ENCODE measurements at places on chromosomes 7 and 10.

DNA sequence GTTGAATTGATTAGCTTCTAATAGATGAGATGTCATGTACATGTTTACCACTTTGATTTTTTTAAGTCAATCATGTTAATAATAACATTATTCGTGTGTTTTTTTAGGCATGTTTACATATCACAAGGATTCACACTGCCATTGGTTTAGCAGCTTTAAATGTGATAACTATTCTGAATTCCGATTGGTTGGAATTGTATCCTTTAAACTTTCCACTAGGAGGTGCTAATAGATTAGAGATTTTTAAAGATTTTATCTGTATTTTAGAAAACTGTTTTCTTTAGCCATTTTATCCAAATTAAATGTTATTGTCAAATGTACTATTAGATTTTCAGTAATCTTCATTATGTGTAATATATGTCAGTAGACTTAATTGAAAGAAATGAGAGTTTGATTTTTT, 83.2 kb downstream of the HECTD2 start:
- DNase-seq, result no peak

- no peak for DNase-seq
Measured at GRCh38 chr7:138745189-138745588, 44.0 kb upstream of the SVOPL start.

DNA sequence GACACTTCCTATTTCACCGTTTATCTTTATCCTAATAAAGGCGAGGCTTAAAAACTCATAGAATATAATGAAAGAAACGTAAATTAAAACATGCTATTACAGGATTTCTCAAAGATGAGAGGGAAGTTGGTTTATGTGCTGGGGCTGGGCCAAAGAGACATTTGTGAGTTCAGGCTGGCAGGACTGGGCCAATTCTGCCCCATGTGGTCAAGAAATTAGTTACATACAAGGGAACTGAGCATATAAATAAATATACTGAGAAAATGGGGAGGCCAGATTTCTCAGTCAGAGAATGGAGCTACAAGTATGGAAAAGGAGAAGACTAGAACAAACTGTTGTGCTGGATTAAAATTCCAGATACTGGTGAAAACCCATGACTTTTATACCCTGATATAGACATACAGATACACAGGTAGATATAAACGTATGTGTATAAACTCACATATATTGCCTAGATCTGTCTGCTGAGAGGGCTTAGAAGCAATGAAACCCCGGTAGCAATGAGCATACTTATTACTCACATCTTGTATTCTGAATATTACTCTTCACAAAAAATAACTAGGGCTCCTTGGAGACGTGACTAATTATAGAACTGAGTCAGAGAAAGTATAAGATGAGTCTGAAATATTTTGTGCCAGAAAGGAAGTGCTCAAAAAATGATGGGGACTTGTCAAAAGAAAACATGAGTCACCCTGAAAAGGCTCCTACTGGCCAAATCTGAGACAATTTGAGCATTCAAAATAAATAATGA, 155.7 kb upstream of the FGFR2 start:
- DNase-seq, result no peak

- DNase-seq, result no peak
Measured at GRCh38 chr10:28691187-28691694, 13.9 kb downstream of the BAMBI start.

GRCh38 chr10:124864421-124865193, 63.0 kb downstream of the ABRAXAS2 start:
- no peak for DNase-seq

DNA sequence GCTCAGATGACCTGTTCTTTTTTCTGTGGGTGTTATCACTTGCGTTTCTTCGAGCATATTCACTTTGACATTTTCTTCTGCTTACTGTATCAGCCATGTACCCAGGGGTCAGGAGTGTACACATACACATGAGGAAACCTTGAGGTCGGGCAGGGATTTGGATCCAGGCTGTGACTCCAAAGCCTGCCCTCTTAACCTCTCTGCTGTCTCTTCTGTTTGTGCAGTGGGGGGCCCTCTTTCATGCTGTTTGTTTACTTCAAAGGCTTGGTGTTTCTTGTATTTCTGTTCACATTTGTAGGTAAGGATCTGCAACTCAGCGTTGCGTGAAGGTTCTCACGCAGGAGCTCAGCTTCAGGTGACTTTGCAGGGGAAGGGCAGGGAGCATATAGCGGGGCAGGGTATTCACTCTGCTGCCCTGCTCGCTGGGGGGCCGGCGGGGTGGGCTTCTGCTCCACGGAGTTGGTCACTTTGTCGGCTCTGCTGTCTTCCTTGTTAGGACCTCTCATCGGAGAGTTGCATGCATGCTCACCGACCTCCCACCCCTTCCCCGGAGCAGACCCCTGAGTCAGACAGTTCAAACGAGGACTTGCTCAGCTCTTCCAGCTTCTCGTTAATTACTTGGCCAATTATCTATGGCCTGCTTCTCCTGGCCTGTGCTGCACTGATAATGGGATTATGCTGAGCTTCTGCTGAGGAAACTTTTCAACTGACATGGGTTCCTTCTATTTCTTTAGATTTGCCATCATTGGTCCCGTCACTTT, 77.5 kb downstream of the SDK1 start:
- DNase-seq, result no peak

- DNase-seq, result no peak
Measured at GRCh38 chr10:95650232-95650631, 6.3 kb downstream of the ALDH18A1 start.

- DNase-seq, result no peak
Measured at GRCh38 chr10:102611514-102612087, 32.7 kb upstream of the TRIM8 start.
